Calu3 (cell line): ENCODE measurements at places on chromosomes 4 and X. TPM values are rescaled to one million over a fixed set of nuclear protein-coding genes. Genes with fewer than 3 reads are reported as not detected.

GRCh38 chrX:11867610-11868345 lies 109.7 kb downstream of the MSL3 start:
- H3K36me3 ChIP-seq: no peaks in the 10 kb centered on the region
- H3K4me3 ChIP-seq: no peak overlapping the region
- no peak overlapping the region for H3K27ac ChIP-seq
- no peaks in the 10 kb centered on the region for H3K4me1 ChIP-seq

DNA sequence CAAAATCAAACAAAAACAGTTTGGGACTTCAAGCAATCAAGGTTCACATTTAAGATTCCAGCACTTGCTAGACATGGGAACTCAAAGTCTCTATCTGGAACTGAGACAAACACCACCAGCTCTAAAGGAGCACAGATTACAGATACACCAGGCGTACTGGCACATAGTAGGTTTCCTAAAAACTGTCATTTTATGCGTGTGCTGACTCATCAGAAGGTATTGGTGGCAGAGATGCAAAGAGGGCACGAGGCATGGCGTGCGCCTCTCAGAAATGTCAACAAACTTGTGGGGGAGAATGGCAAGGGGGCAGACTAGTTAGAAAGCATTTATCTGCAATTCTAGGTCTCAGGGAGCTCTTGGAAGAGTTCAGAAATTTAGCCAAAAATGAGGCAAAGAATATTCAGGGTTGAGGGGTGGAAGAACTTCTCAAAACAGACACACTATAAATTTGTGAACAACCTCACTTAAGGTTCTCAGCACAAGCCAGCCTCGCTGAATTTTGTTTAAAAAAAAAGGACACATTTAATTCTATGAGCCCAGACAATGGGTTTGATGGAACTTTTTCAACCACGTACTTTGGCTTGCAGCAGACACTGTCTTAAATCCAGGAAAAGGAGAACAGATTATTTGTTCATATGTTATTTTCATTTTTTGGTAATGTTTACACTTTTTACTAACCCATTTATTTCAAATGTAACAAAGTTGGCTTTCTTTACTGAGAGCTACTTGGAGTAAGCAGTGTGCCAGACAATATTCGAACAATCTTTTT lies 100.0 kb downstream of the SHISA3 start:
- H3K27ac ChIP-seq: no peak overlapping the region
- no peak for DNase-seq
- no peaks in the 10 kb centered on the region for H3K4me1 ChIP-seq
- no peak overlapping the region for H3K4me3 ChIP-seq
- H3K27me3 ChIP-seq: no peaks in the 10 kb centered on the region

DNA sequence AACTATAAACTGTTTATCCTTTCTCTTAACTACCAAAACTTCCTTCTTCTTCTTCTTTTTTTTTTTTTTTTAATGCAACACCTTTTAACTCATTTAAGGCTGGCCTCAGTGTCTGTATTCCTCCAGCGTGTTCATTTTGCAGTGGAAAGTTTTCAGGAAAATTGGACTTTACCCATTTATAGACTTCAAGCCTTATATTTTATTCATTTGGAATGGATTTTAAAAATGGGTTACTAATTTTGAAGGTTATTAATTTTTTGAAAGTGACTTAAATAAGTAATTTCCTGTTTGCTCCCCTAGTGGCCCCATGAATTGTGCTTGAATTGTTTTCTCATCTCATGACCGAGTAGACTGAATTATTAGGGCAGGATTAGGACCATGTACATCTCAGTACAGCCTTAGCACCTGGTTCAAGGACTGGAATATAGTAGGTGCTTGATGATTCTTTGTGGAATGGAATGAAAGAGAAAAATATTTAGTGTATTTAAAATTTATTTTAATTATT lies 282.7 kb downstream of the ANKRD50 start:
- peak overlapping the region; percentile 87 for H3K27ac ChIP-seq
- no peaks in the 10 kb centered on the region for H3K27me3 ChIP-seq
- peaks cover 55% of the 10 kb centered on the region for H3K4me1 ChIP-seq
- peaks cover 7% of the 10 kb centered on the region for H3K36me3 ChIP-seq

TLR2 gene
- 7.0 and 10.8 TPM in 2 replicates for total RNA-seq

DNA sequence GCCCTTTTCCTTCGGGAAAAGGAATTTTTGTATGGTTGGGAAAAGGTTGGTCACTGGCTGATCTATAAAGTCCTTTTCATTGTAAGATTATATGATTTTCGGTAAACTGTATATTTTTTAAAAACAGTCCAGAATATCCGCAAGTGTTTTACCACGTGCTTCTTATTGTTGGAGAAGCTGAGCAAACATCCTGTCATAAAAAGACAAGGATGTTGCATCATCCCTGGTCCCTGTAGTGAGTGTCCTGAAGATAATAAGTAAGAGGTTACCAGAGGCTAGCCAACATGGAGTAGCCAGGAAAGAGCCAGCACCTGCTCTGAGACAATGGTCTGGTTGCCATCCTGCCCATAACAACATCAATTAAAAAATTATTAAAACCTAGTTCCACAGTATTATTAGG lies 5.1 kb downstream of the CXCL9 start:
- DNase-seq: no peak
- peaks cover 39% of the 10 kb centered on the region for H3K4me1 ChIP-seq
- H3K27ac ChIP-seq: no peak overlapping the region
- no peaks in the 10 kb centered on the region for H3K27me3 ChIP-seq
- H3K36me3 ChIP-seq: no peaks in the 10 kb centered on the region

DNA sequence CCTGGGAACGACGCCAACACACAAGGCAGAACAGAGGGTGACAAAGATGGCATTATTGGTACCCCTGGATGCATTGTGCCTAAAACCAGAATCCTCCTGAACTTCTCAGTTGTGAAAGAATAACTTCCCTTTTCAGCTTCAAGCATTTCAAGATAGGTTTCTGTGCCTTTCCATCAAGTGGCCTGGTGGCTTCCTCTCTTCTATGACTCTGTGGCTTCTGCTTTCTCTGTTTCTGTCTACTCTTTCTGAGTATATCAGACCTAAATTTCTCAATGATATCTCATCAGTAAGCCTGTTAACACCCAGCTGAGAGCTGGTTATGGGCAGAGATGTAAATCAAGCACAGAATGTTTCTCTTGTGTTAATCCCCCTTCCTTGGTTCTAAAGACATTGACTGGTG lies 21.4 kb upstream of the FAM9B start:
- no peak overlapping the region for H3K4me3 ChIP-seq
- no peak overlapping the region for H3K27ac ChIP-seq
- DNase-seq: no peak
- no peaks in the 10 kb centered on the region for H3K36me3 ChIP-seq

- H3K36me3 ChIP-seq: no peaks in the 10 kb centered on the region
- H3K27ac ChIP-seq: no peak overlapping the region
- no peaks in the 10 kb centered on the region for H3K27me3 ChIP-seq
- DNase-seq: no peak
These were observed 220.3 kb downstream of the KCNIP4 start for GRCh38 chr4:21728304-21728703.

DNA sequence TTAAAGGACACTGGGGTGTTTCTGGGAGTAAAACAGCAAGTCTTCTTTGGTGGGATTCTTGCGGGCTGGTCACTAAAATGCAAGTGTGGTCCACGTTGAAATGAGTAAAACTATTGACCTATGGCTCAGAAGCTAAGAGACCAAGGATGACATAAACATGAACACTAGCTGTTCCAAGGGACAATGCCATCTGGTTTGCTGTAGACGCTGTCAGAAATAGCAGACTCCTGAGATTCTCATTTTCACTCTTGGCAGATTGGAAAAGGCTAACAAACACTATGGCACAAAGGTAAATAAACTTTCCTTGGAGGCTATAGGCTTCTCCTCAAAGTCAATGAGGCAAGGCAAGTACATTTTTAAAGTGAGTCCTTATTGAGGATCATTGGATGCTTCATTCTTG lies 343.6 kb downstream of the KCNIP4 start:
- no peaks in the 10 kb centered on the region for H3K4me1 ChIP-seq
- no peaks in the 10 kb centered on the region for H3K36me3 ChIP-seq
- H3K4me3 ChIP-seq: no peak overlapping the region
- no peak overlapping the region for H3K27ac ChIP-seq
- no peak for DNase-seq
- peaks cover 28% of the 10 kb centered on the region for H3K27me3 ChIP-seq

DNA sequence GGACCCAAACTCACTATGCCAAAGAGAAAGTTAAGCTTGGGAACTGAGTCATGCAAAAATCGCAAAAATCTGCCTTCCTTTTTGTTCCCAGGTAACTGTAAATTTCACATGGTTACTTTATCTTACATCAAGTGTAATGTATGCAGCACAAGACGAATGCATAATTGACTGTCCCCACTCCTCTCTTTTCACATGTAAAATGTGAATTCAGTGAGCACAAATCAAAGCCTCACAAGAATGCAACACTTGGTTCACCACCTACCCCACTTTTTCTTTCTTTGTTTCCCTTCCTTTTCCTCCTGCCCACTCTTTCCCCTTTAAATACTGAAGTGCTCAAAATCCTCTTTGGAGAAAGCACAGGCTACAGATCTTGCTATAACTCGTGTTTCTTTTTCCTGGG lies 53.2 kb downstream of the MAGED4B start:
- DNase-seq: no peak
- H3K27ac ChIP-seq: no peak overlapping the region
- H3K36me3 ChIP-seq: no peaks in the 10 kb centered on the region
- no peak overlapping the region for H3K4me3 ChIP-seq
- no peaks in the 10 kb centered on the region for H3K4me1 ChIP-seq

- H3K36me3 ChIP-seq: peaks cover 14% of the 10 kb centered on the region
- no peak overlapping the region for H3K27ac ChIP-seq
- H3K4me3 ChIP-seq: no peak overlapping the region
These were observed 41.3 kb downstream of the TRAPPC11 start for GRCh38 chr4:183700407-183700806.

DNA sequence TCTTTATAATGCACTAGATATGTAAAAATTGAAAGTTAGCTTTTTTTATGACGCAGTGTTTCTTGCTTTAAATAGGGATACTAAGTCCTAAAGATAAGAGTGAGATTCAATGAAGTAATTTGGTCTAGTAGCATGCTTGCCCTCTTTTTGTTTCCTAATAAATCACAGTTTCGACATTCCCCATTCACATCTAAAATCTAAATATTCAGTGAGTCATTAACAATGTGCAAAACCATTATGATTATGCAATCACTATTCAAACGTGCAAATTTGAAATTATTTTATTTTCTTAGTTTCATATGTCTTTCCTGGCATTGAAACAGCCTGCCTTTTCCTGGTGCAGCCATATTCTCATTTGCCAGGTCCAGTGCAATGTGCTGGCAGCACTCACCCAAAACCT lies 1350.5 kb upstream of the PABPC4L start:
- no peaks in the 10 kb centered on the region for H3K4me1 ChIP-seq
- no peaks in the 10 kb centered on the region for H3K36me3 ChIP-seq
- no peak overlapping the region for H3K27ac ChIP-seq
- H3K4me3 ChIP-seq: no peak overlapping the region
